ENCODE measurements at places on chromosomes 16 and 17.
A peak's percentile ranks its signal among the peaks of the same experiment; 100 is the strongest.

DNA sequence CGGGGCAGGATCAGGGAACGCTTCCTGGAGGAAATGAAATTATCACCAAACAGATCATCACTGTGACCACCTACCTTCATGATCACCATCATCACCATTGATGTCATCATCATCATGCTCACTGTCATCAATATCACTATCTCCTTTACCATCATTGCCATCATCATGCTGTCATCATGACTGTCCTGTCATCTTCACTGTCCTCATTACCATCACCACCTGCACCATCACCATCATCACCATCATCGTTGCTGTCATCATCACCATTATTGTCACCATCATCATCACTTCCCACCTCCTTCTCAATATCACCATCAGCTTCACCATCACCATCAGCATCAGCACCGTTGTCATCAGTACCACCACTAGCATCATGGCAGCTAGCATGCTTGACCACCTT, 65.3 kb downstream of the NTN1 start:
- no peak for DNase-seq

GRCh38 chr17:73224237-73224636, 31.4 kb downstream of the COG1 start:
- no peak for DNase-seq

DNA sequence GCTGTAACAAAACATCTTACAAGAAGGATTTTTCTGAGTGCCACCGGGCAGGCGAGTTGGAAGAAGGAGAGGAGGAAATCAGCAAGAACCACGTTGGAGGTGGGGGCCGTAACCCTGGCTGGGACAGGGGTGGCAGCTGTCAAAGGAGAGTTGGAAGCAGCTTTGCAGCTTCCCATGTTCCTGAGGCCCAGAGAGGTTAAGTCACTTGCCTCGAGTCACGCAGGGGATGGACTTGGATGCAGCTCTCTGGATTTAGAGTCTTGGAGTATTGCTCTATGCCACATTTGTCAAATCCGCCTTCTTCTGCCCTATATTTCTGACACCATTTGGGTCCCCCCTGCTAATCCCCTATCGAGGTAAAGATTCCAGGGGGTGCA, 83.0 kb upstream of the CIBAR2 start:
- DNase-seq = no peak

GRCh38 chr17:29180788-29181160, 576 bp upstream of the MYO18A start:
- no peak for DNase-seq

DNA sequence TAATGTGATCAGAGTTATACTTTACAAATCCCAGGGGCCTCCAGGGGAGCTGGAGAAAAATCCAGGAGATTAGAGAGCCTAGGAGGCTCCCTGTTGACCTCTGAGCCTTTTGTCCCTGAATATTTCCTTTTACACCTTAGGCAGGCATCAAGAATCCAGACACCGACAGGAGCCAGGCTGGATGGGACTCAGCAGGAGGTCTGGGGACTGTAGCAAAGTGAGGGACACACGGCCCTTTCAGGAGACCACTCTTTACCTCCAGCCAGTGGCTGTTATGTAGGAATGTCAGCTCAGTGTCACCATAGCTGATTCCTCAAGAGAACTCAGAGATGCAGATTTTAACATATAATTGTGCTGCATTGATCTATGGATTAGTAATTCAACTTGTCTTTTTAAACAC, 198.4 kb downstream of the SHISA9 start:
- DNase-seq = no peak

GRCh38 chr17:47274319-47275069, 20.9 kb downstream of the ITGB3 start:
- no peak for DNase-seq

DNA sequence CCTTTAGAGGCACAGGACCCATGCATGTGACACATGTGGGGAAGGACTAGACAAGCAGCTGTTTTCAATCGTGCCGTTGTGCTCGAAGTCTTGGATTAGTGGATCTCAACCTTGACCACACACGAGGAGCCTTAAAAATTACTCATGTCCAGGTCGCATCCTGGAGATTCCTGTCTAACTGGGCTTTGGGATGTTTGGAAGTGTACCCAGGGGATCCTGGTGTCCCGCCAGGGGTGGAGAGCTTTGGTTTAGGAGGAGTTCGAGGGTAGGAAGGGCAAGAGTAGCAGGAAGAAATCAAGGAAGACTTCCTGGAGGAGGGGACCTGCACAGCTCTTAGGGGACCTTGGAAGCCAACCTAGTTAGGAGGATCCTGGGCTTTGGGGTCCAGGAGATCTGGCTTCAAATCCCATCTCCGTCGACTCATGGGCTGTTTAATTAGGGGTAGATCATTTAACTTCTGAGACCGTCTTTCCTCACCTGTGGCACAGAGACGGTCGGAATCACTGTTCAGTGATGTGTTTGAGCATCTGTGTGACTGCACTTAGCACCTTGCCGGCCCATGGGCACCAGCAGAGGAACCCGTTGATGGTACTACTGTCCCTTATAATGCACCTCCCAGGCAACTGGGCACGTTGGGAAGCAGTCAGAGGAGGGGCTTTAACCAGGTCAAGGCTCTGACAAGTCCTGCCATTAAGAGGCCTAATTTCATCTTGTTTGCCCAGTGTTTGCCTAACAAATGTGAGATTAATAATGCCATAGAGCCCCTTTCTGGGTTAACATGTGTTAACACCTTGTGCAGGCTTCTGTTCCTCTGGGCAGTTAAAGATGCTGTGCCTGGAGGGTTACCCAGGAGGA, 102.0 kb upstream of the PLCG2 start:
- no peak for DNase-seq

- DNase-seq = no peak
Measured at GRCh38 chr16:65731833-65732232, 610.0 kb upstream of the CDH11 start.

GRCh38 chr16:26772503-26772902, 294.2 kb upstream of the C16orf82 start:
- DNase-seq = no peak

DNA sequence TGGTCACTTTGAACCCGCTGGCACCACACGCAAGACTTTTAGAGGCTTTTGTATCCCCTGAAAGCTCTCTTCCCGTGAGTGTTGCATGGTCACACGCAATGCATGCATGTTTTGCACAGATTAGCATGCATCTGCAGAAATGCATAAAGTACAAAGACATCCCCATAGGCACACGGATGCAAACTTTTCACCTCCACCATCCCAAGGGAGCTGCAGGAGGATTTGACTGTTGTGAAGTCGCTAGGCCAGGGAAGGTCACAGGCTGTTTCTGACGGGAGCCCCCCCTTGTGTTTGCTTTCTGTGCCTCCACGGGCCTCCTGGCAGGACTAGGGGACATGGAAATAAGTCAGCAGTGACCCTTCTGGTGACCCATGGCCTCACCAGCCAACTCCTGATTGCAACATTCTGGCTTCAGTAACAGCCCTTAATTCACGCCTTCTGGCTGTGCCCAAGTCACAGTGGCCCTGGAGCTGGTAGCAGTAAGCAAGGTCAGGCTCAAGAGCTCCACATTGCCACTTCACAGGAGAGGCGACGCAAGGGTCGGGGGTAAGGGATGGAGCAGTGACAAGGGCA, 45.1 kb downstream of the SOX9 start:
- no peak for DNase-seq

- peak; percentile 30 for DNase-seq
Measured at GRCh38 chr17:77107506-77108433, 33.0 kb upstream of the SEC14L1 start.

DNA sequence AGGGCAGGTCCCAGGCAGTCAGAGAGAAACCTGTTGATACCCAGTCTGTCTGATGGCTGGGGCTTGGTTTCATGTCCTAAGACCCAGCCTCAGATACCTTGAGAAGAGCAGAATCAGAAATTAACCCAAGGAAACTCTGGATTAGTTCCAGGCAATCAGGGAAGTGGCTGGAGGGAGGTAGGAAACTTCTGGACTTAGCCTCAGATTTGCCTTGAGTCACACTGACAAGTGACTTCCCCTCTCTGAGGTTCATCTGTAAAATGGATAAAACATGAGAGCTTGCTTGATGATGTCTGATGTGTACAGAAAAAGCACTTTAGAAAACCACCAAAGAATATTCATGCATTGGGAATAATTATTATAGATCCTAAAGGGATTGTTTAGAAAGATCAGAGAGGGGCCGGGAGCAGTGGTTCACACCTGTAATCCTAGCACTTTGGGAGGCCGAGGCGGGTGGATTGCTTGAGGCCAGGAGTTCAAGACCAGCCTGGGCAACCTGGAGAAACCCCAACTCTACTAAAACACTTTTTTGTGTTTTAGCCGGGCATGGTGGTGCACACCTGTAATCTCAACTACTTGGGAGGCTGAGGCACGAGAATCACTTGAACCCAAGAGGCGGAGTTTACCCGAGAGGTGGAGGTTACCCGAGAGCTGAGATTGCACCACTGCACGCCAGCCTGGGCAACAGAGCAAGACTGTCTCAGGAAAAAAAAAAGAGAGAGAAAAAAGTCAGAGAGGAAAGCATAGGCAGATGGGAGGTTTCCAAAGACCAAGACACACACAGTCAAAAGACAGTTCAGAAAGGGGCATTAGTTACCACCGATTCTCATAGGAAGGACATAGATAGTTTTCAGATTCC, 3.8 kb downstream of the CIITA start:
- DNase-seq = no peak

DNA sequence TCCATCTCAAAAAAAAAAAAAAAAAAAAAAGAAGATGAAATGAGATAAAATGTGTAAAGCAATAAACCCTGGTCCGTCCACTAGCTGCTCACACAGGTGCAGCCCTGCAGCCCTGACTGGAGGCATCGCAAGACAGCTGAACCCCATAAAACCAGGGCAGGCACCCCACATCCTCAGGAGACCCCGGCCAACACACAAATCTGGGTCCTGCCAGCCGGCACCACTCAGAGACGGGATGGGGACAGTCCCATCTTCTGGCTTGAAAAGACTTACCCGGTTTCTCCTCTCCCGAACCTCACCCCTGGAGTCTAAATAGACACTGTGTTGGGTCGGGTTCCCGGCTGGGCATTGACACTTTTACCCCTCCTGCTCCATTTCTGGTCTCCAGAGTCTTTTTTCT, 52.7 kb upstream of the TNRC6C start:
- no peak for DNase-seq

DNA sequence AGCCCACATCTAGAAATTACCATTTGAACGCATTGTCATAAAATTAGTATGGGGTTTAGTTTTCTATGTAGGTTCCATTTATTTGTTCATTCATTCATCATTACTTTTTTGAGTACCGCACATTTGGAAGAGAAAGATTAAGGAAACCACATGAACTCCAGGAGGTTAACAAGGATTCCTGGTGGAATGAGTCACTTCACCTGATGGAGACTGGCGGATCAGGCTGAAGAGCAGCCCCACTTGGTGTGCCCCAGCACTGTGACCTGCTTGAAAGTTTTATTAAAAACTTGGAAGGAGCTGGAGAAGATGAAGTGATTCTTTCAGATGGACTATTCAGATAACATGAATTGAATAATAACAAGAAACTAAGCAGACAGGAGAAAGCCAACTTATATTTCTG, 293.6 kb upstream of the CDH11 start:
- no peak for DNase-seq

GRCh38 chr17:31112001-31112661, 17.4 kb downstream of the NF1 start:
- no peak for DNase-seq

- DNase-seq = no peak
Measured at GRCh38 chr16:2775765-2776499, 1.1 kb downstream of the ELOB start.

DNA sequence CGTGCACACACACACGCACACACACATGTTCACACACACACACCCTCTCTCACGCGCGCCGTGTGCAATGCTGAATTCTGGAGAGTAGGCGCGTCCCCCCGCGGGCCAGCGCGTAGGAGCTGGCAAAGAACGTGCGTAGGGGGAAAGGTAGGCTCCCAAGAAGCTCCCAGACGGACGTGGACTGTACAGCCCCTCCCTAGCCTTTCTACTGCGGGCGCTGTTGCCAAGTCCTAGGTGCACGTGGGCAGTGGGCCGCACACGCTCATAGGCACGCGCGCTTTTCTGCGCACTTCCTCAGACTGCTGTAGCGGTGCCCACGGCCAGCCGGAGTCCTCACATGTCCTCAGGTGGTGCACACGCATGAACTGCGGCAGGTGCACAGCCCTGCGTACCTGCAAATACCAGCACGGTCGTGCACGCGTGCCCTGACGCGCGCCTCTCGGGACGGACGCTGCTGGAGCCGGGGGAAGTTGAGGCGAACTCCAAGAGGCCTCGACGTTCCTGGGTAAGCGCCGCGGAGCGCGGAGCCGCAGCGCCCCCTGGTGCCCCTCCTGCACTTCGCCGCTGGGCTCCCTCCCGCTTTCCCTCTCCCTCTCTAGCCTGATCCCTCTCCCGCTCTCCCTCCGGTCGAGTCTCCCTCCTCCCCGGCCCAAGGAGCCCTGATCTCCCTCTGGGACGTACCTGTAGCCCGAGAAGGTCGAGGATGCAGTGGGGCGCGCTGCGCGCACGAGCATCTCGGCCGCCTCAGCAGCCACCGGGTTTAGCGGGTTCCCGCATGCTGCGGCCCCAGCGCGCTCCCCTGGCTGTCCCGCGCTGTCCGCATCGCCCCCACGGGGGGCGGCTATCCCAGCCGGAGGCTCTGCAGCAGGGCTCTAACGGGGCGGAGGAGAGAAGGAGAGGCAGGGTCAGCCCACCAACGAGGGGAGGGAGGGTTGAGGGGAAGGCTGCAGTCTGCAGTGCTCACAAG, 749 bp downstream of the GRIN2A start:
- DNase-seq = peak; percentile 11

- DNase-seq = no peak
Measured at GRCh38 chr17:71535321-71535720, 585.5 kb upstream of the SOX9 start.

GRCh38 chr17:7634384-7634783, 4.4 kb downstream of the SHBG start:
- no peak for DNase-seq

GRCh38 chr17:1119924-1120323, 59.9 kb downstream of the ABR start:
- DNase-seq = no peak

DNA sequence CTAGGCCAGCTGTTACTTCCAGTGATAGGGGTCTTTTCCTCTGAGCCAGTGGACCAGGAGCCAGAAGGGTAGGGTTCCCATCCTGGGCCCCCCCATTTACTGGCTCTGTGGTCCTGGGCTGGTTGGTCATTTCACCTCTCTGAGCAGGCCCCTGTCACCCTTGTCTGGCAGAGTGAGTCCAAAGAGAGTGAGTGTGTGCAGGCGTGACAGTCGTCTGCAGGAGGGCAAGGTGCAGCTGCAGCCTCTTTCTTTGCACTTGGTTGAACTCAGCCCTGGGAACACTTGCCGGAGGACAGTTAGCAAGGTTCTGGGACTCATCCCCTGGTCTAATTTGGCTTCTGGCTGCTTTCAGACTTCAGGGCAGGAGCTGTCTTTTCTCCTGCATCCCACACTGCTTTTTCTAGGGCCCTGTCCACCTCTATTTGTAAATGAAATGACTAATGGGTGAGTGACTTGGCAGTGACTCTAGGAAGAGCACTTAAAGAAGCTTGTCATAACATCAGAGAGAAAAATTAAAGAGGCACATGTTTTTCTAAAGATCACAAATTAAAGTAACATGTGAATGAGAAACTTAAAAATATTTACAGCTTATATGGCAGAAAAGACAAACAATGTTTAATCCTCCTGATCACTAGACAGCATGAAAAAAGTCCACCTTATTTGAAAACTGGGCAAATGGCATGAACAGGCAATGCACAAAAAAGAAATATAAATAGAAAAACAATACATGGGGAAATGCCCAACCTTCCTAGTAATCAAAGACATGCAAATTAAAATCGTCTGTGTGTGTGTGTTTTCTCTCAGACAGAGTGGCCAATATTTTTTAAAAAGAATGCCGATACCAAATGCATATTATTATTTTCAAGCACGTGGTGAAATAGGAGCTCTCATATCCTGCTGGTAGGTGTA, 137.5 kb downstream of the NTN1 start:
- DNase-seq = no peak
